ENCODE measurements at places on chromosomes 1 and 21.

DNA sequence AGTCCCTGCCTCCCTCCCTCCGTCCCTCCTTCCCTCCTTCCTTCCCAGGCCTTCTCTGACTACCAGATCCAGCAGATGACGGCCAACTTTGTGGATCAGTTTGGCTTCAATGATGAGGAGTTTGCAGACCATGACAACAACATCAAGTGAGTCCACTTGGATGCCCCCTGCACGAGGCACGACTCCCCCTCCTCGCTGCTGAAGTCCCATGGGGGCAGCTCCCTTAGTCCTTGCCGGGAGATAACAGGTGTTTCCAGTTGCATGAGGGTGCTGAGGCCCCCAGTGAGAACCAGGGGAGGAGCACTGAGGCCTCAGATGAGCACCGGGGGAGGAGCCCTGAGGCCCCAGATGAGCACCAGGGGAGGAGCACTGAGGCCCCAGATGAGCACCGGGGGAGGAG is 200.0 kb downstream of the LIPI start:
- no peak for DNase-seq

GRCh38 chr1:29332204-29332603 is 95.9 kb downstream of the PTPRU start:
- DNase-seq, result no peak

DNA sequence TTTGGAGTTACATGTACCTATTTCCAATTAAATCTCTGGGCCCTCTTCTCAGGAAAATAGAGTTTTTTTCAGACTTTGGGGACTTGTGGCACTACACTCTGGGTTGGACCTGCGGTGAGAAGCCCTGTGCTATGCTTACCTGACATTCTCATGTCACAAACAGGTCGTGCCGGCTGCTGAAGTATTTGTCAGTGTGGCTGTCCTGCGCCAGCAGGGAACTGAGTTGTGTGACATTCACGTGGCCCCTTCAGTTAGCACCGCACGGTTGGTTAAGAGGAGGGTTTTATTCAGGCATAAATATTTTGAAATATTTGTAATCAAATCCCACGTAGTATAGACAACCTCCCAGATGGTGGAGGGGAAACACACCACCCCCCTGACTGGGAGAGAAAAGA is 6.3 kb upstream of the COL6A2 start:
- DNase-seq, result no peak

- no peak for DNase-seq
These were observed 779.6 kb upstream of the ADGRL2 start for GRCh38 chr1:81021134-81021533.

DNA sequence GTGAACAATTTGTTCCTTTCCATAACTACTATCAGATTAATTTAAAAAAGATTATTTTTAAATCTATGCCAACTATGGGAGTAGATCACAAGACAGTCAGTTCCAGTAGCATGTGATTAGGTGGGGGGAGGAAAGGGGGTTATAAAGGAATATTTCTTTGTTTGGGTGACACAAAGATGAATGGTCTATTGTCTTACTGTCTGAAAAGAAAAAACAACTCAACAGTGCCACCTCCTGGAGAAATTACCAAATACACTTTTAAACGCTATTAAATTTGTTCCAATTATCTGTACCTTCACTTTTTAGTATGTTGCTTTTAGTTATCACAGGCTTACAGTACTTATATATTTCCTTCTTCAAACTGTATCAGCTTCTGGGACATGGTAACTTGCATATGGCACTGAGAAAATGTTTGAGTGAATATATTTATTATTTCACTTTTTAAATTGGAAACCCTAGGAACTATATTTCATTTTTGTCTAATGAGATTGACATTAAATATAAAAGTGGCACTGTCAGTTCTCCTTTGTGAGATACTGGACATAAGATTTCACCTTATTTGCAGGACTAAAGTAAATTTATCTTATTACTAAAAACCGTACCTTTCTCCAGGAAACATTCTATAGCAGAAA is 1.7 kb upstream of the SORT1 start:
- no peak for DNase-seq

DNA sequence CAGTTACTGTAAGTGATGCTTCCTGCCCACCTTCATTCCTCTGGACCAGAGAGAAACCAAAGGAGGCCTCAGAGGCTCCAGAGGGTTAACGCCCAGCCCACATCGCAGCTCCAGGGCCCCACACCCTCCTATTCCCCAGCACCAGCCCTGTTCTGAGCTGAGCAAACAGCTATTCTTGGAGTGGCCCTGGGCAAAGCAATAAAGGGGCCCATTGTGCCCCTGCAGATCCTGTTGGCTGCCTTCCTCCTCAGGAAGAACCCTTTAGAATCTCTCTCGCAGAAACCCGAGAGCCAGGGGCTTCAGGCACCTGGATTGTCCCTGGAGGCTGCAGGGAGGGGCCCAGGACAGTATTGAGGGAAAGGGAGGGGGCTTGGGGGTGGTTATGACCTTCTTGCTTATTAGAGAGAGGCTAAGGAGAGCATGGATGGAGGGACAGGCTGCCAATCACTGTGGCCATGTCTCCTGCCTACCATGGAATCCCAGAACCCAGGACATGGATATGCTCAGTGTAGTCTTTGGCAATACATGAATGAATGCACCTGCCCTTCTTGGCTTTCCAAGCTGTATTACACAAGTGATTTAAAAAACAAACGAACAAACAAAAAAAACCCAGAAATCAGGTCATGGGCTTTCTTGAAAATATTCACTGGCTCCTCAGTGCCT is 9.2 kb downstream of the PADI2 start:
- no peak for DNase-seq

DNA sequence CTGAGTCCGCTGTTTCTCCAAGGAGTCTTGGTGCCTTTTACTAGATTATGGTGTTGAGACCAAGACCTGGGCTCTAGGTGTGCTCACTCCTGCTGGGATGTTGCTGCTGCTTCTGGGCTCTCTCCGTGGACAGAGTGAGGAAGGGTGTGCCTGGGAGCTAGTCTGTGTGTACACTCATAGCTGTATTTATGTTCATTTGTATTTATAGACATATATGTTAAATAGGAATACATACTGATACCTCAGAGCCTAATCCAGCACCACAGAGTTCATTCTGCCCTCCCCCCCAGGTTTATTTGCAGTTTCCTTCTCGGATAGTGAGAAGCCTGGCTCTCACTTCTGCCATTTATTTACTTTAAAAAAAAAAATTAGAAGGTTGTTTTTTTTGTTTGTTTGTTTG is 12.6 kb downstream of the PCNT start:
- no peak for DNase-seq

- DNase-seq, result no peak
These were observed 36.0 kb downstream of the FAM177B start for GRCh38 chr1:222772996-222773379.

GRCh38 chr1:157200451-157200850 is 62.3 kb upstream of the ETV3 start:
- DNase-seq, result no peak
